NCI-H187 treated with DMSO at 0.1 percent for 48 hours (cell line): ENCODE measurements at places on chromosomes 1 and 21.

GRCh38 chr1:63135174-63135512, 187.2 kb upstream of the FOXD3 start:
- no peak for DNase-seq

DNA sequence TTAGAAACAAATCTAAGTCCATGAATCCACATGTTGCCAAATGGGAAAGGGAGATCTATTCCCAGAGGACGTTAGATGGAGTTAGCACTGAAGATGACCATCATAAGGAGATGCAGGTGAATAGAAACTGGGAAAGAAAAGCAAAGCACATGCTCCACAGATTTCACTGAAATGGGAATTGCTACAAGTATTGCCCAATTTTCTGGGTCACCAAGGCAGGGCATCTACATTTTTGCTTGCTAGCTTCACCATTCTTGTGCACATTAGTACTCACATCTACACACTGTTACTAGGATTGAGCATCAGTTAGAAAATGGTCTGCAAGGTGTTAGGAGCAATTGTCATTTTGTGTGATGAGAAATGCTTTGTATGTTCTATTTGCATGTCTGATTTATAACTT, 99.1 kb downstream of the JAK1 start:
- DNase-seq = no peak

DNA sequence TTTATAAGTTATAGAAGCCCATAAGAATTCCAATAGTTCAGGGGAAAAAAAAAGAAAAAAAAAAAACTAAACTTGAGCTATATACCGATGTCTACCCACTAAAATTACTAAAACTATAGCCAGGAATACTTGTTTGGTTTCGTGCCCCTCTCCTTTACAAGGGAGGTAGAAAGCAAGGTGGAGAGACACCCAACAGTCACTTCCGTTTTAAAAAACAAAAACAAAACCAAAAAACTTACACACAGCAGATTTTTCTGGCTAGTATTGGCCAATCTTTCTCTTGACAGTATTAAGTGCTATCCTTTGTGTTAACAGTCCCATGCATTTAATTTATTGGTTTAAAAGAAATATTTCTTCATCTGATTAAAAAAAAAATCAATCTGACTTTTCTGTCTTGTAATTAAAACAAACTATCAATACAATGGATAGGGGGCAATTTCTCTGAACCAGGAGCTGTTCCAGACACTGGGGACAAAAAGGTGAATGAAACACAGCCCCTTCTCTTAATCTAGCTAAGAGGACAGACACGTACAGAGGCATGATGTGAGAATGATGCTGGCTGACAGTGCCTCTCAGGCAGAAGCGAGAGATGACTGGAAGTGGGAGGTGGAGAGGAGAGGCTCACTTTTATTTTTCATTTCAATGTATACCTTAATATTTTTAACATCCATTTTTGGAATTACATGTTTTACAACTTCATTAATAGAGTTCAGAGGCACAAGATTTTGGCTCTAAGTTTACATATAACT, 214.8 kb downstream of the RERE start:
- no peak for DNase-seq

- no peak for DNase-seq
Observed at GRCh38 chr1:156750711-156751450, 594 bp downstream of the HDGF start.

DNA sequence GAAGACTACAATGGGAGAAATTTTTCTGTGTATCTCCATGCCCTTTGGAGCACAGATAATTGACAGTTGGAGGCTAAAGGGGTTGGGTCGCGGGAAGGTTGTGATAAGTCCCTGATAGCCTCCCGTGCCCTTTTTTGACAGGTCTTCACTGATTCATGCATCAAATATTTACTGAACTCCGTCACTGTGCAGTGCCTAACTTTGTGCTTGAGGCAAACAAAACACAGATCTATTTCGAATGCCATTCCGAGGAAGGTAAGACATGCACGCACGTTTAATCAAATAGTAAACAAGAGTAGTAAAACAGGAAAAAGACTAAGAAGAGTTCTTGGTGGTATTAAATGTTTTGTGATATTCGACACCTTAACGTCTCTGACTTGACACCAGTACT, 494 bp upstream of the PIP5K1A start:
- no peak for DNase-seq

GRCh38 chr1:93715529-93716126, 34.0 kb upstream of the BCAR3 start:
- peak; percentile 86 for DNase-seq

DNA sequence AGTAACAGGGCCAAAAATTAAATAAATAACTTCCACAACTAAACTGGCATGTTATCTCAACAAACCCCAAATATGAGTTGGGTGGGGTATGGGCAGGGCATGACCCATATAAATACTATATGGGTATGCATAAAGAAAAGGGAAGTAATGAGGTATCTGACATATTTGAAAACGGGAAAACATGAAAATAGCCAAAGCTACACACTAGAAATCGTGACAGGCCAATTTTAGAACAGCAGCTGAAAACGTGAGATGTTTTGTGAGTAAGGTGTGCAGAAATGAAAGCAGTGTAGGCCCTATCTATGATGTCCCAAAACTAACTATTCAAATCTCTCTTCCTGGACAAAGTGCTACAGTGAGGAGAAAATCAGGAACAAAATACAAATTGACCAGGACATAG, 537.9 kb upstream of the NR5A2 start:
- no peak for DNase-seq

GRCh38 chr21:26851109-26851944, 6.1 kb upstream of the ADAMTS1 start:
- no peak for DNase-seq

- no peak for DNase-seq
Observed at GRCh38 chr21:22885614-22886013, 1887.4 kb downstream of the NCAM2 start.

- DNase-seq = no peak
Observed at GRCh38 chr1:184061396-184062003, 10.0 kb downstream of the TSEN15 start.

DNA sequence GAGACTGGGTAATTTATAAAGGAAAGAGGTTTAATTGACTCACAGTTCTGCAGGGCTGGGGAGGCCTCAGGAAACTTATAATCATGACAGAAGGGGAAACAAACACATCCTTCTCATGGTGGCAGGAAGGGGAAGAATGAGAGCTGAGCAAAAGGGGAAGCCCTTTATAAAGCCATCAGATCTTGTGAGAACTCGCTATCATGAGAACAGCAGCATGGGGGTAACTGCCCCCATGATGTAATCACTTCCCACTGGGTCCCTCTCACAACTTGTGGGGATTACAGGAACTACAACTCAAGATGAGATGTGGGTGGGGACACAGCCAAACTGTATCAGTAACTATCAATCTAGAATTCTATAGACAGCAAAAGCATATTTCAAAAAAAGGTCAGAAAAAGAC, 64.7 kb upstream of the ACTRT2 start:
- DNase-seq = no peak

- no peak for DNase-seq
Observed at GRCh38 chr1:182643699-182644098, 39.5 kb upstream of the RGS16 start.

DNA sequence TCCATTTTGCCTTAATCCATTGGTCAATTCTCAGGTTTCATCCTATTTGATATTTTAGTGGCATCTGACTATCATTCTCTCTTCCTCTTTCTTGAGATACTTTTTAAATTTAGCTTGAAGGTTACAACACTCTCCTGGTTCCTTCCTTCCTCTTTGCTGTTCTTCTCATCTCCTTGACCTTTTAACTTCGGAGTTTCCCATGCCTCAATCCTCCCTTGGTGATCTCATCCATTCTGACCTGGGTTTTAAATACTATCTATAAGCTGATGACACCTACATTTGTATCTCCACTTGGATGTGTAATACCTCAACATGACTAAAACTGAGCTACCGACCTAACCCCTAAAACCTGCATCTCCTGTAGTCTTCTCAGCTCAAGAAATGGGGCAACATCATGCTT, 4.8 kb upstream of the ZNF687 start:
- no peak for DNase-seq

- peak; percentile 25 for DNase-seq
Observed at GRCh38 chr1:41812051-41812450, 106.7 kb downstream of the HIVEP3 start.

DNA sequence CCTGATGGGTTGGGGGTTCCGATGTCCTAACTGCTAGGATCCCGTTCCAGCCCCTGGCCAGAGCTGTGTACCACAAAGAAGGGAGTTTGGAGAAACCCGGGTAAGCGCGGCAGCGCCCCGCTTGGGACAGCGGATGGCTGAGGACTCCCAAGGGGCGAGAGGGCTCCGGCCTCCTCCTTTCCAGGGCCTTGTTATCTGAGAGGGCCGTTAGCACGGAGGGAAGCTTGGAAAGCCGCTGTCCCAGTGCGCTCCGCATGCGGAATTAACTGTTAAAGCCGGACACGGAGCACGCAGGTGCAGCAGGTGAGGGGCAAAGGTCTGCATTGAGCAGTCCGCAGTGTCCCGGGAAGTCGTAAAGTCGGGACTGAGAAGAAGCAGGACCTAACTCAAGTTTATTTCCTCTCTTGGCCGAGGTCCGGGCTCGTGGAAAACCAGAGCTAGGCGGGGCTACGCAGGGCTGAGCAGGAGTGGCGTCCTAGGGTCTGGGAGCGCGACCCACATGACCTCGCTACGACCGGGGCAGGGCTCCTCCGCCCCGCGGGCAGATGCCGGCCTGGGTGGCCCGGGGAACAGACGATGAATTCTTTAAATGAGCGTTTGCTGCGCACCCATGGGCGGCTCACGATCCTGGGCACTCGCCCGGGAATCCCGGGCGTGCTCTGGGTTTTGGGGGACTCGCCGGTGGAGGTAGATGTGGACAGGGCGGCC, 4.5 kb downstream of the LHX4 start:
- no peak for DNase-seq

GRCh38 chr1:63537940-63538339, 14.6 kb downstream of the EFCAB7 start:
- no peak for DNase-seq

- DNase-seq = no peak
Observed at GRCh38 chr1:218430822-218431221, 85.7 kb downstream of the TGFB2 start.

- peak; percentile 61 for DNase-seq
Observed at GRCh38 chr1:165549973-165550372, 6.2 kb downstream of the LRRC52 start.

- DNase-seq = no peak
Observed at GRCh38 chr1:1302006-1302430, 5.7 kb downstream of the ACAP3 start.

- no peak for DNase-seq
Observed at GRCh38 chr1:65668368-65668767, 124.3 kb upstream of the PDE4B start.

- DNase-seq = no peak
Observed at GRCh38 chr1:164783778-164784555, 225.0 kb downstream of the PBX1 start.

DNA sequence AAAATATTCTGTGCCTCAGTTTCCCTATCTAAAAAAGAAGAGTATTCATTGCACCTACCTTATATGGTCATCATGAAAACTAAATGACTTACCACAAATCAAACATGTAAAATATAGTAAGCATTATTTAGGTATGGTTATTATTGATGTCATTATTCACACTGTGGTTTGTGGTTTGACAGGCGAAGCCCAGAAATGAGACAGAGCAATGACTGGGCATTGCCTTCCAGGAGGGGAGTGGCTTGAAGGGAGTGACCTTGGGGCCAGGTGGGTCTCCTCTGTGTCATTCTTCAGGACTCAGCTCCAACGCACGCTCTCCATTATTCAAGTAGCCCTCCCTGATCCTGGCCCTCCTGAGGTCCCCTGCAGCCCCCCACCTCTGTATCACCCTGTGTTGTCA, 133.7 kb downstream of the DMRTA2 start:
- DNase-seq = no peak

DNA sequence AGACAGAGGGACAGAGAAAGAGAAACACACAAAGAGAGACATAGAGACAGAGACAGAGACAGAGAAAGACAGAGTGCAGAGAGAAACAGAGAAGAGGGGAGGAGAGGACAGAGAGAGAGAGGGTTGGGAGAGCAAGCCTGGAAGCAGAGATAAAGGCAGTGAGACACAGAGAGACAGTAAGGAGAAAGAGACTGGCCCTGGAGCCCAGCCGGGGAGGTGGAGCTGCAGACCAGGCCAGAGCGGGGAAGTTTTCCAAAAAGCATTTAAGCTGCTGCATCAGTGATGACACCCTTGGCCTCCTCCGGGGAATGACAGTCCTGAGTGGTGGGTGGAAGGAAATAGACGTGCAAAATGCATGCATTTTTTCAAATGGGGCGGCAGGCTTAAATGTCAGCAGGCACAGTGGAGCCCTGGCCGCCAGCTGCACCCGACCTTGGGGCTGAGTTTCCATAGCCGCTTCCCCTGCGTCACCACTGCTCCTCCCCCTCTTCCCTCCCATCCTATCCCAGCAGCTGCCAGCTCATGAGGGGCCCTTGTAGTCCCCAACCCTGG, 95.4 kb upstream of the KLHDC7A start:
- no peak for DNase-seq

GRCh38 chr1:58710190-58711085, 10.6 kb upstream of the MYSM1 start:
- no peak for DNase-seq

DNA sequence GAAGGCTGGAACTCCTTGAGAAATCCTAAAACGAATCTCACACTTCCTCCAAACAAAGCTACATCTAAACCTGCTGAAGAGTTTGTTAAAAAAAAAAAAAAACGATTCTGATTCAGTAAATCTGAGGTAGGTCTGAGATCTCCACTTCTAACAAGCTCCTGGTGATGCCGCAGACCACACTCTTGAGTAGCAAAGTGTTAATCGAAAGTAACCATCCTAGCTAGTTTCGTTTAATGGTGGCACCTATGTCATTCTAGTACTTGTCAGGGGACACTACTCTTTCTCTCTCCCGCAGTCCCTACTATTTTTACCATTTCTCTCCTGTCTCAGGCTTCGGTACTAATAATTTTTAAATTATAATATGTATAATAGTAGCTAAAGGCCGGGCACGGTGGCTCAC, 2.1 kb downstream of the CLCC1 start:
- DNase-seq = no peak

- DNase-seq = no peak
Observed at GRCh38 chr1:162835157-162835899, 25.6 kb downstream of the CCDC190 start.

GRCh38 chr21:35963920-35964451, 96.3 kb downstream of the SETD4 start:
- no peak for DNase-seq

- no peak for DNase-seq
Observed at GRCh38 chr1:12177156-12177998, 10.6 kb downstream of the TNFRSF1B start.

- no peak for DNase-seq
Observed at GRCh38 chr1:244730153-244730933, 77.4 kb downstream of the DESI2 start.

DNA sequence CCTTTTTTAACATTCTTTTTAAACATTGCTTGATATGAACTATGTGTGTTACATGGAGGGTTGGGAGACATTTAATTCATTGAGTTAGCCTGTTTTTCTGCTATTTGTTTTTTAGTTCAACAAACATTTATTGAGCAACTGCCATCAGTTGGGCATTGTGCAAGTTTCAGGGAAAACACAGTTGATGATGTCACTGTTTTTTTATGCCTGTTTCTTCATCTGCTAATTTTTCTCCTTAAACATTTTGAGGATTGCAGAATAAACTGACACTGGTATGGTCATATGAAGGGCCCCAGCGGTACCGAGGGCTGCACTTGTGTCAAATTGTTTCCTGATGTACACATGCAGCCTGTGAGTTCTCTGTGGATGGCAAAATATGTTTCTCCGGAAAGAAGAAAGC, 253.0 kb downstream of the FGGY start:
- DNase-seq = no peak

- no peak for DNase-seq
Observed at GRCh38 chr1:15626269-15626950, 9.2 kb downstream of the DDI2 start.
